ENCODE measurements at places on chromosomes 7 and 10.

DNA sequence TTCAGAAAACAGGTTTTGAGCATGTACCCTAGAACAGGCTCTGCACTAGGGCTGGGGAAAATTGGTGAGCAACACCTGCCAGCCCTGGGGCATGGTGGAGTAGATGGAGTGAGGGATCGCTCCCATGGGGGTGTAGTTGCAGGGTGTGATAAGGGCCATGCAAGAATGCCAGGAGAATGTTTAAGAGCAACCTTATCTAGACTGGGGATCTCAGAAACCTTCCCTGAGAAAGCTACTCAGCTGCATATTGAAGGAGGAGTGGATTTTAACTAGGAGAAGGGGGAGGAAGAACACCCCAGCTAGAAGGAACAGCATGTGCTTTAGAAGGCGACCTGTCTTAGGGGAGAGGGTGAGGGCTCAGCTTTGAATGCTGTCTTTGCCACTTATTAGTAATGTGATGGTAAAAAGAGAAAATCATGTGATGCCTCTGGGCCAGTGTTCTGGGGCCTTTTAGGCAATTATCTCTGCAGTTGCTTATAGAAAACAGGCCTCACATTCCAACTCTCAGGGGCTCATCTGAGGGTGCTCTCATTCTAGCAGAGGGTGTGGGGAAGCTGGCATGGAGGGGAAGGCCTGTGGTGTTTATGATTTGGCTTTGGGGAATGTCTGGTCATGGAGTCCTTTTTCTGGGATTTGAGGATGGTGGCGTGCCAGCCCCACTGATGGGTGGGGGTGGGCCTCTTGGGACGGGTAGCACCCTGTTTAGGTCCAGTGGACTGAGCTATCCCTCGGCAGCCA lies 225.4 kb downstream of the BMPER start:
- no peak for DNase-seq

- no peak for DNase-seq
Measured at GRCh38 chr7:108046952-108047506, 44.1 kb upstream of the LAMB1 start.

DNA sequence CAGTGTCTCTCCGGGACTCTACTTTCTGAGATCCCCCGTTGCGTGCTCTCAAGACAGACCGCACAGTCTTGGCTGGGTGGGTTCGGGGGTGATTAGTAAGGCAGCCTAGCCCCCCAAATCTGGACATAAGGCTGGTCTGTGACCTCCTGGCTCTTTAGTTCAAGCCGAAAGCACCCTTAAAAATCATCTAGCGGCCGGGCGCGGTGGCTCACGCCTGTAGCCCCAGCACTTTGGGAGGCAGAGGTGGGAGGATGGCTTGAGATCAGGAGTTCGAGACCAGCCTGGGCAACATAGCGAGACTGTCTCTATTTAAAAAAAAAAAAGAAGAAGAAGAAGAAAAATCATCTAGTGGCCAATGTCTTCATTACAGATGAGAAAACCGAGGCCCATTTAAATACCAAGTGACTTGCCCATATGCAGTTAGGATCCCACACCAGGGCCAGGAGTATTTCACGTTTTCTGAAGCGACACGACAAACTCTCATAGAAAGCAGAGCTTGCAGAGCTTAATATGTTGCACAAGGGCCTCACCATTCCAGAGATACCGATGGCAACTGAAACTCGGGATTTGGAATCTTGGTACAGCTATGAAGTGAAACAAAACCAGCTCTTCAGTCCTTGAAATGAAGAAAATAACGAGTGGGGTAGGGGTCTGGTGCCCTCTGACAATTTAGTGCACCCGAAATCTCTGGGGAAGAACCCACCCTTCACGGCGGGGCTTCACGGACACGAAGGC lies 703 bp upstream of the HILPDA start:
- DNase-seq: peak; percentile 3

GRCh38 chr10:38038107-38038931 lies 27.8 kb downstream of the ZNF33A start:
- no peak for DNase-seq

DNA sequence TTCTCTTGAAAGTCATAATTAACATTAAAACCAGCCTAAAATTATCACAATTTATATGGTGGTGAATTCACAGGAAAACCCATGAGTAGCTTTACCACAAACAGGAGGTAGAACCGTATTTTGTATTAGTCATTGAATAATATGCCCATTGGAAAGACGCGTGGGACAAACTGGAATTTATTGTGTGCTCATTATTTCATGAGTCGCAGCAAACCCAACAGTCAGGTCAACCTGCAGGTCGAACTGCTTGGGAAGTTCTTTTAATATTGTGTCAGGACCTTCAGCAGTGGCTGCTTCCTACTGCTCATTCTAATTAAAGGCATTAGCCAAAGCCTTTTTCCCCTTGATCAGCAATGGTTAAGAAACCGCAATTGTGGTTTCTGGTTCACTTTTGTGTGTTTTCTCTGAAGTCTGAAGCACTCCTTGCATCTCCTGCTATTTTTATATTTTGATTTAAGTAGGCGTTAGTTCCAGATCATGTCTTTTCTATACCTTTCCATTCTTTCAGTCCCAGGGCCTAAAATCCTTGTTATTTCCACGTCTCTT lies 100.1 kb downstream of the RAB11FIP2 start:
- DNase-seq: no peak

GRCh38 chr10:113430634-113431397 lies 122.0 kb upstream of the HABP2 start:
- DNase-seq: no peak
